Stimulated activated CD4-positive, alpha-beta T cell treated with anti-CD3 and anti-CD28 coated beads, TNF-alpha, amount 100 ng/mL, for 24 hours (primary cell): ENCODE measurements at places on chromosomes 5 and 9.

DNA sequence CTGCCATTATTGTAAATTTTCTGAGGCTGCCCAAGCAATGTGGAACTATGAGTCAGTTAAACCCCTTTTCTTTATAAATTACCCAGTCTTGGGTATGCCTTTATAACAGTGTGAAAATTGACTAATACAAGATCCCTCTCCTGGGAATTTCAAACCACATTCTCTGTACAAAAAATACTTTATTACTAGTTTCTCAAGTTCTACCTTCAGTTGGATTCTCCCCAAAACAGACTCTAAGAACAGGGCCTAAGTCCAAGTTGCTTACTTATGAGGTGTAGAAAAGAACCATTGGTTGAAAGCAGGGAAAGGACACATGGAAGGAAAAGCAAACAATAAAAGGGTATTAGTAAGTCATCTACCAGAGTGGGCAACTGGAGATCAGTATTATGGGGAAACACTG, 343.2 kb downstream of the TMEM232 start:
- no peak for DNase-seq

GRCh38 chr5:79898611-79899010, 92.5 kb downstream of the MTX3 start:
- DNase-seq, result no peak

GRCh38 chr5:173945160-173945559, 43.8 kb upstream of the C5orf47 start:
- DNase-seq, result no peak

GRCh38 chr5:40491644-40492043, 188.1 kb upstream of the PTGER4 start:
- DNase-seq, result no peak

GRCh38 chr9:94126844-94127243, 42.6 kb downstream of the PTPDC1 start:
- no peak for DNase-seq

GRCh38 chr9:86407022-86407421, 52.8 kb upstream of the TUT7 start:
- DNase-seq, result peak; percentile 24

DNA sequence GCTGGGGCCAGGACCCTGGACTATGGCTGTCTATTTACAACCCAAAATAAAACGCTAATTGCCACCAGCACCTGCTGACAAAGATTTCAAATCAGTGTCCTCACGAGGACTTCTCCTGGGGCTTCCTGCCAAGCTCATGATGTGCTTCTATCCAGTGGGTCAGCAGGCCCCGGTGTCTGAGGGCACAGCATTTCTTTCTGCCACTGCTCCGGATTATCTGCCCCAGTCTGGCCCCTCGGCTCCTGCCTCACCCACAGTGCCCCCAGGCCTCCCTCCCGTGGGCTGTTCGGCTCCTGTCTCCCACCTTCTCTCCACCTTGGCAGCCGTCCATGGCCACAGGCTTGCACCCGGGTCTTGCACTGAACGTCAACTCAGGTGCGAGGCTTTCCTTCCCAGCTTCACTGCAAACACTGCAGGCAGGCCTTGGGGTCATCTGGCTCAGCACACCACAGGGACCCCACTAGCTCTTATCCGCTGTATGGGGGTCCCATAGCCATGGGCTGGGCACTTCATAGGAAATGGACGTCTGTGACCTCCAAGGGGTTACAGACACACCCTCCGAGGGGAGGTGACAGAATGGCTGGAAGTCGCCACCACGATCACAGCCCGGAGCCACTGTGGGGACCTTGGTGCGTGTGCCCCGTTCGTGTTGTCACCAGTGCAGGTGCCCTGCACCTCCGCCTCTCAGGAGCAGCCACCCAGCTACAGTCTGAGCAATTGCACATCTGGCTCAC, 43.8 kb upstream of the FCN1 start:
- no peak for DNase-seq

GRCh38 chr5:116848954-116849581, 274.4 kb upstream of the SEMA6A start:
- DNase-seq, result no peak

DNA sequence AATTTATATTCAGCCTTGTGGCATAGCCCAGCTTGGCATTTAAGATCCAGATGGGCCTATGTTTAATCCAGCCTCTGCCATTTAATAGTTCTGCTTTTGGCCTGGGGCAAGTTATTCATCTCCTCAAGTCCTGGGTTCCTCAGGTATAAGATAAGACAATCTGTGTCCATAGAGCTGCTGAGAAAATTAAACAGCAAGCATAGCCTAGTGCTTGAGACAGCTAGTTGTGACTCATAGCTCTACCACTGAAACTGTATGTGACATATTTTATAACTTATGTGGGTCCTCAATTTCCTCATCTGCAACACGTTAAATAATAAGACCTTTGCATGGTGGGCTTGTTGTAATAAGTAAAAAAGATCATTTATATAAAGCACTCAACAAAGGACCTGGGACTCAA, 53.3 kb upstream of the ATP10B start:
- DNase-seq, result no peak

GRCh38 chr9:25733336-25733982, 55.2 kb upstream of the TUSC1 start:
- DNase-seq, result no peak

GRCh38 chr9:36866840-36867239, 167.2 kb downstream of the PAX5 start:
- DNase-seq, result no peak

DNA sequence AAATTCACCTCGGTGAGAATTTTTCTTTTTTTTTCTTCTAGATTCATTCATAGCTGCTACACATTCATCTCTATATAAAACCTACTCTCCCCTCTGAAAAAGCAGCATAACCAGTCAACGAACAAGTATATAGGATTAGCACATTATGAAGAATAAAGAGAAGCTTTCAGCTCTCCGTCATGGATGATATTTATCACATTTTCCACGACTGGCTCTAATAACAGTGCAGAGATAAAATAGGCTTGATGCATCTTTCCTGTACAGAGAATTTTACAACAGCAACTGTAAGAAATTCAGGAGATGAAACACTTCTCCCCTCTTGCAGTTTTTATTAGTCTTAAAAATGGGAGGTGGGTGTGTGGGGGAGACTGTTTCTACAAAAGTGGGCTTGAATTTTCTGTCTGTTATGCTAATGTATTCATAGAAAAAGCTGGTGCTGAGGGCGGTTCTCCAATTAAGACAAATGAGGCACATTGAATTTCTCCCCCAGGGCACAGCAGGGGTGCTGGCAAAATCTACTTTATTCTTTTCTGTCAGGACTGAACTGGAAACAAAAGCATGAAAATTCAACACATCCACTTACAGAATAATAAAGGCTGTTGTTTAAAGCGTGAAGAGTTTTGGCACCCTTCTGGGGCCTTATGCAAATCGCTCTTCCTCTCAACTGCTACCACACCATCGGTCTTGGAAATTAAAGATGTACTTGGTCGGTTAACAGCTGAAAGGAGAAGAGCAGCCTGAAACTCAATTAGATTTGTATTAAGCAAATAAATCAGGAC, 233.9 kb upstream of the ZNF608 start:
- DNase-seq, result no peak

- no peak for DNase-seq
Measured at GRCh38 chr5:132309679-132310078, 15.5 kb downstream of the SLC22A4 start.

DNA sequence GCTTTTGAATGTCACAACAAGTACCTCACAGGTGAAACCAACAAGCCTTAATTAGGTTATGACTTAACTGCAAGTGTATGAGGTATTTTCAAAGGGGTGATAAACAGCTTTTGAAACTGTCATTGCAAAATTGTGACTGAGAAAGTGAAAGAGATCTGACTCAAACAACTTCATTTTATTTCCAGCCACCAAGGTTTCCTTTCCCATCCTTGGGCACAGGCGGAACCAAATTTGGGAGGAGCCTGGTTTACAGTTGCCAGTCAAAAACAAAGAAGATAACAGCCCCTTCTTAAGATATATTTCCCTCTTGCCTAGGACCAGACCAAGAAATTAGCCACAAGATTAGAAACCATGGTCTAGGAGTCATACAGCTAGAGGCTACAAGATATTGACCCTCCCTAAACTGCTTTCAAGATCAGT, 417.1 kb downstream of the CSNK1G3 start:
- DNase-seq, result no peak

DNA sequence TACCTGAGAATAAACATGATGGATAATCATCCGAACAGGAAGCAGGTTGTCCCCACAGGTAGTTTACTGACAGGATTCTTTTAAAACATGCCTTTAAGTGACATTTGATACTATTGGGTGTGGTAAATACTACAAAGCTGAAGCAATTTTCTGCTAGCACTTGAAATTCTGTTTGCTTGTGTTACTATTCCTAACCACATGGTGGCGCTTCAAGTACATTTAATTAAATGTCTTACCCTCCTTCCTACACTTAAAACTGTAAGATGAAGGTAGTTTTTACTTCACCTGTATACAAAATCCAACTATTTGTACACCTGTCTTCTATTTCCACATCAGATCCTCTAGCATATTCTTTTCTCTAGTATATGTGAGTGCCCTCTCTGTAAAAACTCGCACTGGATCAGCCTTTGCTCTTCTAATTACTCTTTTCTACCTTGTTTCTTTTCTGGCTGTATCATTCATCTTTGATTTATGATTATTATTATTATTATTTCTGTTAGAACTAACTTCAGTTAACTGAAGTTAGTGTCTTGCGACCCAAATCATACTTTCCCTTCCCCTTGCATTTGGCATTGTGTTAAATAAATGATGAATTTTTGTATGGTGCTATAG, 18.4 kb downstream of the SLC25A46 start:
- DNase-seq, result no peak

GRCh38 chr5:162514116-162514515, 446.5 kb downstream of the GABRG2 start:
- no peak for DNase-seq

DNA sequence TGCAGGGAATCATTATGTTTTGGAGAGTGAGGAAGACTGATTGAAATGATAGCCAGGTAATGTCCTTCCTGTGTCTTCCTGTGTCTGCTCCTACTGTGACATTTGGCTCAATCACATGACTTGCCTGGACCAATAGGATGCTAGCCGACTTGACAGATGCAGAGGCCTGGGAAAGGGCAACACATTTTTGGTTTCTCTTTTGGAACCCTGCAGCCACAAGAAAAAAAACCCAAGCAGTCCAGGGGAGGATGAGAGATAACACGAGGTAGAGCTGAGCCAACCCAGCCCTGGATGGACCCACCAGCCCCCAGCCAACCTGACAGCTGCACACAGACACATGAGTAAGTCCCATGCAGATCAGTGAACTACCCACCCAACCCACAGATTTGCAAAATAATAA, 256.1 kb upstream of the SMARCA2 start:
- no peak for DNase-seq

DNA sequence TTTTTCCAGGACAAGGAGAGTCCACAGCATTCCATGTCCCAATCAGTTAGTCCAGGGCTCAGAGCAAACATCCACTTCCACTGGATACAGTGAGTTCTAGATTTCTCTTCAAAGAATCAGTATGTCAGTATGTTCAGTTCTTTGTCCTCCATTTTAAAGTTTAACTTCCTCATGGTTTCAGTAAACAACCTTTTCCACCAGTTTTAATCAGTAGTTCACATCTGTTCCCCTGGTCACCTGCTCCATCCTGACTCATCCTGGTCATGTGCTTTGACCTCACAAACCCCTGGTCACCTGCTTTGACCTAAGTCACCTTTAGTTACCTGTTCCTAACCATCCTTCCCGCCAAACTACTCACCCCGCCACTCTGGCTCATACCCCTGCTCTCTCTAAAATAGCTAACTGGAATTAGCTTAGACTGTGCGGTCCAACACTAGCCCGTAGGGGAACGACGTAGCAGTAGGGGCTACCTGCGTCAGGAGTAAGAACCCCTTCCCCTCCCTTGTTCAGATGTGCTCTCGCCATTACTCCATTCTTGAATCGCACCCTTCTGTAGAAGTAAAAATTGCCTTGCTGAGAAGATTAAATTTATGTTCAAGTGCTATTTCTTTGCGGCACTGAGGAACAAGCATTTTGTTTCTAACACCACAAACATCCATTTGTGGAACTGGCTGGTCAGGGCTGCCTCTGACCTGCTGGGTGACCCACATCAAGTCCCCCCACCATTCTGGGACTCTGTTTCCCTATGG, 5.5 kb downstream of the ENG start:
- no peak for DNase-seq

GRCh38 chr5:32279786-32280185, 33.0 kb downstream of the MTMR12 start:
- DNase-seq, result no peak

DNA sequence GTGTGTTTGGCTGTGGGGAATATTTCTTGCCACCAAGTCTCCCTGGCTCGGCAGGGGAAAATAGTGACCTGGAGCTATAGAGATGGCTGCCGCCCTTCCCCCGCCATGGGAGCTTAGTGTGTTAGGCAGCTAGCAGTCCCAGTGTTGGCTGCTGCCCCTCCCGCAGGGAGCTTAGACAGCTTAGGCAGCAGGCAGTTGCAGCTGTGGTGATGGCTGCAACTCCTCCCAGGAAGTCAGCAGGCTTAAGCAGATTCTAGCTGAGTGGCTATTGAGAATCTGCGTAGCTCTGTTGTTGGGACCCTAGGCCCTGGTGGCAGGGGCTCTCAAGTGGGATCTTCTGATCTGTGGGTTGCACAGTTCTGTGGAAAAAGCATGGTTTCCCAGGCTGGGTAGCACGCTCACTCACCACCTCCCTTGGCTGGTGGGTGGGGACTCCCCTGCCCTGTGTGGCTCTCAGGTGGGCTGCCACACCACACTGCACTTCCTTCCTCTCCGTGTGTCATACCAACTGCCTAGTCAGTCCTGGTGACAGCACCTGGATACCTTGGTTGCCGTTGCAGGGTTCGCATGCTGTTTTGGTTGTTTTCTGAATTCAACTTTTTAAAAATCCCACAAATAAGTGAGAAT, 9.3 kb downstream of the OR1N2 start:
- DNase-seq, result no peak

- no peak for DNase-seq
Measured at GRCh38 chr5:107365320-107366109, 305.2 kb downstream of the EFNA5 start.

- DNase-seq, result no peak
Measured at GRCh38 chr5:98319299-98320011, 454.0 kb upstream of the RGMB start.

DNA sequence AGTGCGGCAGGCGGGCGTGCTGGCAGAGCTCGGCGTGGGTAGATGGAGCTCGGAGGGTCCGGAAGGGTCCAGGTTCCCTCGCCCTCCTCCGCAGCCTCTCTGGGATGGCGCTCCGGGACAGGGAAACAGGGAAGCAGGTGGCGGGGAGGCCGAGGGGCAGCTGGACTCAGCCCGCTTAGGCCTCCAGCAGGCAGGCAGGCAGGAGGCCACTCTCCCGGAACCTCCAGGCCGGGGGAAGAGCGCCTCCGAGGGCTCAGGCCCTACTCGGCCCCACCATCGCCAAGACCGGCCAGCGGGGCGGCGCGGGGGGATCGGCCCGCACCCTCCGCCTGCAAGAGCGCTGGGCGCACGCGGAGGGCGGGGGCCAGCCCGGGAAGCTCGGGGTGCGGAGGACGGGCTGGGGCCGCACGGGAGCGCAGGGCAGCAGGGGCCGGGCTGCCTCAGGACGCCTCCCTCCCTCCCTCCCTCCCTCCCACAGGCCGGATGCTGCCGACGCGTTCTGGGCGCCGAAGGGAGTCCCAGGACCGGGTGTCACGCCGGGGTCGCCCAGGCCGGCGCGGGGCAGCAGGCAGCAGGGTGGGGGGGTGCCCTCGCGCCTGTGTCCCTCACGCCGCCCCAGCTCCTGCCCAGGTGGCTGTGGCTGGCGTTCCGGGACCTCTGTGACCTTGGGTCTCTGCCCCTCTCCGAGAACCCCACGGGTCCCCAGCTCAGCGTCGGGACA, 977 bp downstream of the MGAT4B start:
- peak; percentile 36 for DNase-seq

- no peak for DNase-seq
Measured at GRCh38 chr5:151735646-151736045, 22.8 kb downstream of the ATOX1 start.

- no peak for DNase-seq
Measured at GRCh38 chr9:7111413-7111812, 353.6 kb downstream of the KDM4C start.
